ENCODE measurements at places on chromosomes 5 and 9. TPM values are rescaled to one million over a fixed set of nuclear protein-coding genes. Genes with fewer than 3 reads are reported as not detected.

DNA sequence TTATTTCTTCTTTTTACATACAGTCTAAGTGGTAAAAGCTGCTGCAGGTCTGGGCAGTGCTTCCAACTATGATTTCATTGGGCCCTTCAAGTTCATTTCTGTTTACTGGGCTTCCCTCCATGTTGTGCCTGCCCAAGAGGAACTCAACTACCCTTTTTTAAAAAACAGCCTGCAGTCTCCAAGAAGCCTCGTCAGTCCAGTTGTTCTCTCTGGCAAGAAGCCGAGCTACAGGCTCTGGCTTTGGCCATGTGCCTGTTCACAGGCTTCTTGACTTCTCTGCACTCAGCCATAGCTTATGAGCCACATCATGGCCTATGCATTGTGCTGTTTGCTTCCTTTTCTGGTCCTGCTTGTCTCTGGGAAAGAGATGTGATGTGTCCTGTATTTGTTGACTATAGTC is 119.7 kb upstream of the PJA2 start:
- no peak overlapping the region for H3K4me3 ChIP-seq
- no peak overlapping the region for H3K27ac ChIP-seq
- no peaks in the 10 kb centered on the region for H3K36me3 ChIP-seq
- DNase-seq: no peak
- H3K4me1 ChIP-seq: no peaks in the 10 kb centered on the region
- H3K27me3 ChIP-seq: no peaks in the 10 kb centered on the region

GRCh38 chr5:103541114-103541513 is 21.5 kb downstream of the NUDT12 start:
- H3K27me3 ChIP-seq: peaks cover 7% of the 10 kb centered on the region
- H3K4me3 ChIP-seq: no peak overlapping the region
- H3K27ac ChIP-seq: no peak overlapping the region
- H3K36me3 ChIP-seq: no peaks in the 10 kb centered on the region
- H3K4me1 ChIP-seq: no peaks in the 10 kb centered on the region
- DNase-seq: no peak

GRCh38 chr9:1332156-1332555 is 282.0 kb downstream of the DMRT2 start:
- H3K36me3 ChIP-seq: no peaks in the 10 kb centered on the region
- no peaks in the 10 kb centered on the region for H3K27me3 ChIP-seq
- no peak for DNase-seq
- H3K27ac ChIP-seq: no peak overlapping the region
- H3K4me1 ChIP-seq: no peaks in the 10 kb centered on the region

- H3K27ac ChIP-seq: no peak overlapping the region
- no peaks in the 10 kb centered on the region for H3K4me1 ChIP-seq
- H3K4me3 ChIP-seq: no peak overlapping the region
Observed at GRCh38 chr9:78269784-78270183, 27.1 kb upstream of the PSAT1 start.

DNA sequence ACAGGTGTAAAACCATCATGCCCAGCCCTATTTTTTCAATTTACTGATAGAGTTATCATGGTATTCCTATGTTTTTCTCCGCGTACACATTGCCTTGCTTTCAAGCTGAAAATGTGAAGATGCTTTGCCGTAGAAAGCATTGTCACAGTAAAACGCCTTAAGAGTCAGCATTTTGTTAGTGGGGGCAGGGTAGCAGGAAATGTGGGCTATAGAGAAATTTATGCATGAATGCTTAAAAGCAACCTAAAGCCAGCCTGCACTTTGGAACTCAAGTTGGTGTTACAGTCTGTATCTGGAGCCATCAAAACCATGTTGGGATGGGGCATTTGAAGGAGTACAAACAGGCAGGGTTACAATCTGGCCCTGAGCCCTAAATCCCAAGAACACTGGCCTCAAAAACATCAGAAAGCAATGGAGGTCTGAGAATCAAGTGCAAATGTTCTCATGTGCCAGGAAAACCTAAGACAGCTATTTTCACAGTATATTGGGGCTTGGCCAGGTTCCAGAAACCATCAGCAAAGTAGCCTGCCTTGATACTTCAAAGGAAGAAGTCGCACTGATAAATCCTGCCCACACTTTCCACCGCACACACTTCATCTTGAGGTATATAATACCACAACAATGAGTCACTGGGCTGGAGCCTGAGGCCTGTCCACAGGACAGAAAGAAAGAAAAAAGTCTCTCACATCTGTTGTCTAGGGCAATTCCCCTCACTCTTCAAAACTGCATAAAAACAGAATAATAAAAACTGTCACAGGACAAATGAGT is 313.8 kb downstream of the ENC1 start:
- DNase-seq: peak; percentile 74
- H3K4me1 ChIP-seq: peaks cover 9% of the 10 kb centered on the region
- no peaks in the 10 kb centered on the region for H3K36me3 ChIP-seq
- no peak overlapping the region for H3K27ac ChIP-seq

Gene CORO2A
- total RNA-seq: 8.1 TPM

Gene SOHLH1
- total RNA-seq: not detected

DNA sequence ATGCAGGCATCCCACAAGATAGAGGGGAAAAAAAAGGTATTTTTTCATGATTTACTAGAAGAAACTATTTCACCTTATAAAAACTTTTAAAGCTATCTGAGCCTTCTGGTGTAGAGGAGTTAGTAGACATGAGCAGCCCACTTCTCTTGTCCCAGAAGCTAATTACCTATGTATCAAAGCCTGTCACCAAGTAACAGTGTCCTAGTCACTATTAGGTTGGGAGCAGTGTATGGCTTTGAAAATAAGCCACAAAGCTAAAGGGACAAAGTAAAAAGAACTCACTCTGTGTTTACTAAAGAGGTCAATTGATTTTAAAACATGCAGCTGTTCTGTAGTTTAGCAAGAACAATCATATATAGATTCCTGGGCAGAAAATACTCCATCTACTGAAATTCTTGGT is 1286.1 kb downstream of the PTPRD start:
- H3K27me3 ChIP-seq: no peaks in the 10 kb centered on the region
- DNase-seq: no peak
- H3K36me3 ChIP-seq: no peaks in the 10 kb centered on the region
- no peak overlapping the region for H3K27ac ChIP-seq
- H3K4me1 ChIP-seq: no peaks in the 10 kb centered on the region
- no peak overlapping the region for H3K4me3 ChIP-seq

GRCh38 chr5:146986469-146986868 is 107.9 kb upstream of the PPP2R2B start:
- no peaks in the 10 kb centered on the region for H3K4me1 ChIP-seq
- peaks cover 3% of the 10 kb centered on the region for H3K36me3 ChIP-seq
- no peak for DNase-seq
- H3K4me3 ChIP-seq: no peak overlapping the region
- peaks cover 16% of the 10 kb centered on the region for H3K27me3 ChIP-seq

All from activated naive CD4-positive, alpha-beta T cell treated with anti-CD3 and anti-CD28 coated beads for 36 hours (primary cell).